ENCODE measurements at places on chromosomes 7 and 10.

GRCh38 chr7:77391230-77391629 lies 24.9 kb downstream of the GSAP start:
- DNase-seq: no peak

GRCh38 chr10:24958091-24958720 lies 5.8 kb upstream of the PRTFDC1 start:
- peak; percentile 93 for DNase-seq

GRCh38 chr7:39624935-39625694 lies 1.7 kb downstream of the RALA start:
- DNase-seq: peak; percentile 41

DNA sequence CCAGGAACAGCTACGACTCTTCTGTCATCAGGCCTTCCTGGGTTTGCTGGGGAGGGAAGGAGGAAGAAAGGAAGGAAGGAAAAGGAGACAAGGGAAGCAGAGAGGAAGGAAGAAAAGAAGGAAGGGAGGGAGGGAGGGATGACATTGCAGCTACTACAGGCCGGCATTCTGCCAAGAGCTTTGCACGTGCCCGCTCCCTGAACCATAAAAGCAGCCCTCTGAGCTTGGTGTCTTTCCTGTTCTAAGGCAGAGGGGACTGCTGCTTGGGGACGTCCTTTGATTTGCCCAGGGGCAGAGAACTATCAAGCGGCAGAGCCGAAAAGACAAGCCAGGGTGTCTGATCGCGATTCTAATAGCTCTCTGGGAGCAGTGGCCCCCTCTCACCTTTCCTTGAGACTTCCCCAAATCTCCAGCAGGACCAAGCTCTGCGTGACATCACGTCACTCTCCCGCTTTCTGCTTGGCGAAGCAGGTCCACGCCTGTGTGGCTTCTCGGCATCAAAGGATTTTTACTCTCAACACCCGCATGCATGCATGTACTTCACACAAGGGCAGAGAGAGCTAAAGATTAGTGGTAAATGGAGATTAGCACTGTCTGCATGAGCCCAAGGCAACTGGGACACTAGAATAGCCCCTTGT lies 167.8 kb upstream of the AUTS2 start:
- DNase-seq: peak; percentile 65
